ENCODE measurements at places on chromosomes 1 and 21. TPM values are rescaled to one million over a fixed set of nuclear protein-coding genes. Genes with fewer than 3 reads are reported as not detected.

DNA sequence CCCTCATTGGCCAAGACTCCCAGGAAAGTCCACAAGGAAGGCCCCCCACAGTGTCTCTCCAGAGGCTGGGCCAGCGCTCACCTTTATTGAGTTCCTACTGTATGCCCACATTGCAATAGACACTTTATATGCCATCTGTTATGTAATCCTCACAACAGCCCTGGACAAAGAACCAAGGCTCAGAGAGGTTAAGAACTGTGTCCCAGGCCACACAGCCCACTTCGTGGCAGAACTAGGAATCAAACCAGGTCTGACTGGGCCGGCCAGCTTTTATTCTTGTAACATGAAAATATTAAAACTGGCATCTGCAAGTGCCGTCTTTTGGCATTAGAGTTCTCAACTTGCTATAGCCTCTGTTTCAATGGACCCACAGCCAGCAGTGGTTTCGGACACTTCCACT is 4.5 kb downstream of the CTRC start:
- no peaks in the 10 kb centered on the region for H3K4me1 ChIP-seq
- no peak for DNase-seq
- no peak overlapping the region for H3K27ac ChIP-seq

GRCh38 chr1:93577536-93578432 is 103.9 kb downstream of the BCAR3 start:
- DNase-seq: no peak
- no peak overlapping the region for H3K4me3 ChIP-seq
- peaks cover 21% of the 10 kb centered on the region for H3K36me3 ChIP-seq
- H3K4me1 ChIP-seq: peaks cover 5% of the 10 kb centered on the region
- no peak overlapping the region for H3K27ac ChIP-seq
- H3K27me3 ChIP-seq: no peaks in the 10 kb centered on the region

- H3K27ac ChIP-seq: peak overlapping the region; percentile 66
- peak; percentile 67 for DNase-seq
- peaks cover 10% of the 10 kb centered on the region for H3K4me1 ChIP-seq
- H3K4me3 ChIP-seq: no peak overlapping the region
Observed at GRCh38 chr1:24409535-24409934, 4.0 kb downstream of the STPG1 start.

DNA sequence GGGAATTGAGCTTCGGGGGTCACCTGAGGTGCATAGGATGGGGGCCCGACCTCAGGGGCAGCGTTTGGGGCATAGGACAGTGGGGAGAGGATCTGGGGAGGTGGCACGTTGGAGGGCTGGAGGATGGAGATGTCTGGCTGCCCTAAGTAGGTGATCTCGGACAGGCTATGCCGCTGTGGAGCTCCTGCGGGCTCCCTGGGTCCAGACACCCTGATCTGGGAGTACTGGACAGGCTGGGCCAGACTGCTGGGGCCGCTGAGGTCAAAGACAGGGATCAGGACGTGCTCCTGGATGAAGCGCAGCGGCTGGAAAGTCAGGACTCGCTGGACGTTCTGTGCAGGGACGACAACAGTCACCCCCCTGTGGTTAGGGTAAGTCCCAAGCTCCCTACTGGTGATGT is 9.5 kb upstream of the MYOM3 start:
- DNase-seq: no peak
- H3K36me3 ChIP-seq: no peaks in the 10 kb centered on the region
- no peaks in the 10 kb centered on the region for H3K4me1 ChIP-seq
- H3K4me3 ChIP-seq: no peak overlapping the region

The ITLN2 gene
- not detected for total RNA-seq

The OR2L5 gene
- total RNA-seq: not detected

The IQCC gene
- total RNA-seq: 2.3 TPM

DNA sequence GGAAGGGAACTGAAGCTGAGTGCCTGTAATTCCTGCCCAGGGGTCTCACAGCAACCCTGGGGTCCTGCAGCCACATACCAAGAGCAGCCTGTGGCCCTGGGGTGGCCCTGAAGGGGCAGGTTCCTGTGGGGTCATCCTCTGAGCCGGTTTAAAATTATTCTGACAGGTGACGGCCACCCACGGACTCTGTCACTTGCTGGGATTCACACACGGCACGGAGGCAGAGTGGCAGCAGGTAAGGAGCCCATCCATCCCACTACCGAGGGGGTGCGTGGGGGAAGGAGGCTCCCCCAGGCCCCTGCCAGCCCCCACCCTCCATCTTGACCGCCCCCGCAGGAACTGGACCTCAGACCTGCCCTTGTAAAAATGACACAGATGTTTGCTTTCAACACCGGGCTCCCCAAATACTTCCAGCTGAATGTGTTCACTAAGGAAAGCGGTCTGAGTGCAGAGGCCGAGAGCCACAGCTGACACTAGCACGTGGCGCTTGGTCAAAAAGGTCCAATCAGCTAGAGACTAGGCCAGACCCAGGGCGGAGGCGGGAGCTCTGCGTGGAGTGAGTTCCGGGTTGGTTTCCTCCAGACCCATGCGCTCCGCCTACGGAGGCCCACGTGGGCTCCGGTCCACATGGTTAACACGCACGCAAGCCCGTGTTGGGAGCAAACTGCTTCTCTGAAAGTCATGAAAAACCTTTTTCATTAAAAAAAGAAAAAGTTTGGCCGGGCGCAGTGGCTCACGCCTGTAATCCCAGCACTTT is 10.0 kb downstream of the YBEY start:
- peak; percentile 40 for DNase-seq
- H3K4me1 ChIP-seq: peaks cover 9% of the 10 kb centered on the region
- H3K4me3 ChIP-seq: no peak overlapping the region

The CHIT1 gene
- total RNA-seq: not detected

GRCh38 chr1:4638345-4638729 is 16.1 kb upstream of the AJAP1 start:
- no peak overlapping the region for H3K27ac ChIP-seq
- no peaks in the 10 kb centered on the region for H3K36me3 ChIP-seq
- DNase-seq: no peak
- H3K4me1 ChIP-seq: no peaks in the 10 kb centered on the region
- no peaks in the 10 kb centered on the region for H3K27me3 ChIP-seq

DNA sequence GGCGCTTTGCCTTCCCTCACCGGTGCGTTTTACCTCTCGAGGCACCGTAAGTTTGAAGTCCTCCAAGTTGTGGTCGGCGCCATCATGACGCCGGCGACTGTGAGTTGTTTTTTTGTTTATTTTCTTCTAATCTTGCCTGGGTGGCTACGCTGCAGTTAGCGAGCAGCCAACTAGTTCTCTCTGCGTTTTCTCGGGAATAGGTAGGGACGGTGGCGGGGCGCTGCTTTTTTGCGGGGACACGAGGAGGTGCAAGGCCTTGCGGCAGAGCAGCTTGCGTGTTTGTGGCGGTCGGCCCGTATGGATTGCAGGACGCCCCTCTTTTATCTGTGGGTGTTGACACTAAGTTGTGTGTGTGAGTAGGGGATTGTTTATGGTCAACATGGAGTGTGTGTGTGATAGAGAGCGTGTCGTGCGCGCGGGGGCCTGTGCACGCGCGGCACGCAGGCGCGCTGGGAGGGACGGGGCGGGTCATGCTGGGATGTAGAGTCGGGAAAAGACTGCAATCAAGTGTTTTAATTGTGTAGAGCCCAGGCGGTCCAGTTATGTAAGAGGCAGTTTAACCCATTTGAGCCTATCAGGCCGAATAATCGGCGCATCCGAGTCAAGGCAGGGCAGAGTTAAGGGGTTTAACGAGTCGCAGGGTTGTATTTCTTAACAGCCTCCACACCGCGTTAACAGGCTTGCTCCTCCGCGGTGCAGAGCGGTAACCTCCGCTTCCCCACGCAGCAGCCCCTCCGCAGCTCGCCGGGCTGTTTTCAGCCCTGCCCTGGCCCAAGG is 1.2 kb upstream of the NEGR1 start:
- H3K4me1 ChIP-seq: peaks cover 3% of the 10 kb centered on the region
- peak overlapping the region; percentile 97 for H3K27ac ChIP-seq
- peak overlapping the region; percentile 71 for H3K4me3 ChIP-seq
- H3K36me3 ChIP-seq: no peaks in the 10 kb centered on the region

The OLFML2B gene
- 5.1 TPM for total RNA-seq

DNA sequence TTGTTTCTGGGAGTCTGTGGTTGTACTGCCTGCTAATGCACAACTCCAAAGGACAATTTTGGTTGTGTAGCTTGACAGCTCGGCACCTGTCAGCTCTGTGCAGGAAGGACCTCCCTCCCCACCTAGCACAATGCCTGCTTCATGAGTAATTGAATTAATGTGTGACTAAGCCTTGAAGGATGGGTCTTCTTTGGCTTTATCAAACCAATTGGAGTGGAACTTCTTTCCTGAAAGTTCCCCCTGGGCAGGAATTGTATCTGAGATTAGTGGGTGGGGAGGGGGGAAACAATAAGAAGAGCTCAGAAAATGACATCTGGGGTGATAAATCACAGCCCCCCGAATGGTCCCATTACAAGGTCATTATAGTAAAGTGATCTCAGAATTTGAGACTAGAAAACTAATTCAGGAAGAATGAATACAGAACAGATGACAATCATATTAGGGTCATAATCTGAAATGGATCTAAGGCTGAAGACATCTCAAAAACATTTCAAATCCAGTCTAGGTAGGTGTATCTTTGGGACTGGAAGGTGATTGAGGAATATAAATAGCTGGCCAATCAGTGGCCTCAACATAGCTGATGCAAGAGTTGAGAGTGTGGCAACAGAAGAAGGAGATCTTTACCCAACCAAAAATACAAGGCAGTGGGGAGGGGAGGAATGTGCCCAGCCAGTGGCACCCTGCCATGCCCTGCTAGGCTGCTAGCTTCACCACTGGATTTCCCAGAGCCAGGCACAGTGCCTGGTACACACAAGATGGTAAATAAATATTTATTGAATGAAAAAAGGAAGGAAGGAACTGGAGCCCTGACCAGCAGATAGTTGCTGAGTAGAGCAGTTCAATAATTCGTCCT is 10.1 kb upstream of the SESN2 start:
- no peak overlapping the region for H3K27ac ChIP-seq
- H3K4me3 ChIP-seq: no peak overlapping the region
- H3K36me3 ChIP-seq: no peaks in the 10 kb centered on the region
- peaks cover 12% of the 10 kb centered on the region for H3K4me1 ChIP-seq
- H3K27me3 ChIP-seq: no peaks in the 10 kb centered on the region

- no peak for DNase-seq
- H3K4me3 ChIP-seq: no peak overlapping the region
- H3K27ac ChIP-seq: no peak overlapping the region
- no peaks in the 10 kb centered on the region for H3K27me3 ChIP-seq
- H3K4me1 ChIP-seq: peaks cover 5% of the 10 kb centered on the region
- H3K36me3 ChIP-seq: no peaks in the 10 kb centered on the region
Observed at GRCh38 chr1:94942171-94943128, 15.5 kb upstream of the CNN3 start.

DNA sequence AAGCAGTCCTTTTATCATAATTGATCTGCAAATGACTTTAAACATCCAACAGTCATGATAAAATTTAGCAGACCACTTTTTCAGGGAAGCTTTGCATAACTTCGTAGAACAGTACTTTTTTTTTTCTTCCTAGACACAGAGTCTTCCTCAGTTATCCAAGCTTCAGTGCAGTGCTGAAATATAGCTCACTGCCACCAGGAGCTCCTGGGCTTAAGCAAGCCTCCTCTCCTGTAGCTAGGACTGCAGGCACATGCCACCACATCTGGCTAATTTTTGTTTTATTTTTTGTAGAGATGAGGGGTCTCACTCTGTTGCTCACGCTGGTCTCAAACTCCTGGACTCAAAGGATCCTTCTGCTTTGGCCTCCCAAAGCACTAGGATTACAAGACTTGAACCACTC is 3.8 kb downstream of the F13B start:
- H3K4me1 ChIP-seq: no peaks in the 10 kb centered on the region
- no peaks in the 10 kb centered on the region for H3K27me3 ChIP-seq
- DNase-seq: no peak
- H3K36me3 ChIP-seq: no peaks in the 10 kb centered on the region

- no peaks in the 10 kb centered on the region for H3K27me3 ChIP-seq
- no peaks in the 10 kb centered on the region for H3K4me1 ChIP-seq
- no peak overlapping the region for H3K4me3 ChIP-seq
Observed at GRCh38 chr1:60746278-60746791, 336.0 kb upstream of the NFIA start.

- H3K27me3 ChIP-seq: peaks cover 4% of the 10 kb centered on the region
- no peak overlapping the region for H3K4me3 ChIP-seq
- no peaks in the 10 kb centered on the region for H3K4me1 ChIP-seq
- H3K36me3 ChIP-seq: no peaks in the 10 kb centered on the region
- H3K27ac ChIP-seq: no peak overlapping the region
Observed at GRCh38 chr1:228013131-228013934, 6.5 kb downstream of the WNT3A start.
